ENCODE measurements at places on chromosomes 2 and 18. TPM values are rescaled to one million over a fixed set of nuclear protein-coding genes. Genes with fewer than 3 reads are reported as not detected.

KCNG2 gene
- 0.08 TPM for total RNA-seq

ACKR3 gene
- 2.6 TPM for total RNA-seq

LYG2 gene
- not detected for total RNA-seq

METTL5 gene
- total RNA-seq = 15.4 TPM

INPP5D gene
- total RNA-seq = 18.8 TPM

DNA sequence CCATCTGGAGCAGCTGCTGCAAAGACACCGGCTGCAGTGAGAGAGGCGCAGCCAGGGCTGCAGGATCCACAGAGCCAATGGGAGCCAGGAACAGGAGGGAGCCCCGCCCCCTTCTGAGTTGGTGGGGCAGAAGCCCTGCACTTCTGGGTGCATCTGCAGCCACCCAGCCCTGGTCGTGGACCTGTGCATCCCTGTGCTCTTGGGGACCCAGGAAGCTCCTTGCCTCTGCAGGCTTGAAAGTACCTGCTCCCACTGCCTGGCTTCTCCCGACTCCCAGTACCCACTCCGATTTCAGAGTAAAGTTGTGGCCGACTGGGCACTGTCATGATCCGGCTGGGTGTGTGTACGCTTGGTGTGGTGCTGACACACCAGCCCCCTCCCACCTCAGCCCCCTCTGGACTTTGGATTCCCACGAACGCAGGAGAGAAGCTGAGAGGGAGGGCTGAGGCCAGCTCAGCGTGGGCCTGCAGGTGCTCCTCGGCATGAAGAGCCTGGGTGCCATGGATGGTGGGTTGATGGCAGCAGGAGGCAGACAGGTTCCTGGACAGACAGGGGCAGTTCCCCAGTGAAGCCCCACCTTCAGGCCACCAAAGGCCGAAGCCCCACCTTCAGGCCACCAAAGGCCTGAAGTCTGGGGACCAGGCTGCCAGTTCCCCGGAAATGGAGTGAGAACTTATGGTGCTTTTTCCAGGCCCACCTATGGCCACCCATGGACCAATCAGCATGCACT lies 34.9 kb downstream of the LRRTM4 start:
- no peak for DNase-seq

GRCh38 chr2:215419769-215420470 lies 15.9 kb downstream of the FN1 start:
- no peak for DNase-seq

DNA sequence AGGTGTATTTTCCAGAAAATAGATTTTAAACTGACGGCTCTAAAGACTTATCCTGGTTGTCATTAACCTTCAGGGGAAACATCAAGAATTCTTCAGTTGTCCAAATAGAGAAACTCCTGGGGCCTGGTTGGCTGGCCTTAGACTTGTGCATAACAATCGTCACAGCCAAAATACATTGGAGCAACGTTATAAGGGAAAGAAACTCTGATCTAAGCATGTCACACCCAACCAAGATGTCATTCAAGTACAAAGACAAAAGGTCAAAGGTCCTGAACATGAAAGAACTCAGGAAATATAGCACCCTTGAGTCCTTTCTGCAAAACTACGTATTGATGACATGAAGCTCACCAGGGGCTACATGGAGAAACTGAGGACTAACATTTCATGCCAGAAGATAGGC lies 23.8 kb upstream of the APCDD1 start:
- DNase-seq = no peak

DNA sequence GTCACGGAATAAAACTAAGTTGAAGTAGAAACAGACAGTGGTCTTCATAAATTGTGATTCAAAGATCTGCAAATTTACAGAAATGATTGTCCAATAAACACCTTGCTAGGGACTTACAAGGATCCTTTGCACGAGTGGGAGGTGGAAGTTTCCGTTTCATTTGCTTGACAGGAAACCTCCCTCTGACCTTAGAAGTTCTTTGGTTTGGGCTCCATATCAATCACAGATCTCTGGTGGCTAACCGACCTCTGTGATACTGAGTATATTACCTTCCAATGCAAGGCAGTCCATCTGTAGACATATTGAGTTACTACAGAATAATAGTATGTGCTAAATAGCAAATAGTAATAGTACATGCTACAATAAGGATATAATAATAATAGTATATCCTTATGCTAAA lies 33.7 kb upstream of the RNF152 start:
- no peak for DNase-seq

DNA sequence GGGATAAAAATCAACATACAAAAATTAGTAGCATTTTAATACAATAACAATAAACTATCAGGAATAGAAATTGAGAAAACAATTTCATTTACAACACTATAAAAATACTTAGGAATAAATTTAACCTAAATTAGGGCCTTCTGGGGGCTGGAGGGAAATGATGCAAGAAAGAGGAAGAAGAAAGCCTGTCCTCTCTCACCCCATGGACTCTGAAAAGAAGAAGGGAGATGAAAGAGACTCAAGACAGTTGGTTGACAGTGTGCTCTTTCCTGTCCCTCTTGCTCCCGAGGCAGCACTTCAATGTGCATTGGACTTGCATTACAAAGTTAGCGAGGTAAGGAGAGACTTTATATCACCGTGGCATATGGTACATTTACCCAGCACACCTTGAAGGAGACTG lies 88.5 kb downstream of the VAPA start:
- no peak for DNase-seq
